T-helper 17 cell (primary cell): ENCODE measurements at places on chromosomes 4 and X. TPM values are rescaled to one million over a fixed set of nuclear protein-coding genes. Genes with fewer than 3 reads are reported as not detected.

The PROM1 gene
- total RNA-seq = not detected

The F11 gene
- not detected for total RNA-seq

The MMRN1 gene
- total RNA-seq = 0.70 TPM

The PLA2G12A gene
- 13.8 TPM for total RNA-seq

The UGT2A3 gene
- total RNA-seq = not detected

The P2RY8 gene
- 131 TPM for total RNA-seq

The PDZD4 gene
- 31.1 TPM for total RNA-seq

GRCh38 chrX:54288968-54289367 is 68.9 kb downstream of the WNK3 start:
- no peak overlapping the region for H3K4me3 ChIP-seq
- no peaks in the 10 kb centered on the region for H3K4me1 ChIP-seq
- no peaks in the 10 kb centered on the region for H3K36me3 ChIP-seq
- H3K27me3 ChIP-seq = no peaks in the 10 kb centered on the region
- H3K27ac ChIP-seq = no peak overlapping the region
- no peak for DNase-seq

DNA sequence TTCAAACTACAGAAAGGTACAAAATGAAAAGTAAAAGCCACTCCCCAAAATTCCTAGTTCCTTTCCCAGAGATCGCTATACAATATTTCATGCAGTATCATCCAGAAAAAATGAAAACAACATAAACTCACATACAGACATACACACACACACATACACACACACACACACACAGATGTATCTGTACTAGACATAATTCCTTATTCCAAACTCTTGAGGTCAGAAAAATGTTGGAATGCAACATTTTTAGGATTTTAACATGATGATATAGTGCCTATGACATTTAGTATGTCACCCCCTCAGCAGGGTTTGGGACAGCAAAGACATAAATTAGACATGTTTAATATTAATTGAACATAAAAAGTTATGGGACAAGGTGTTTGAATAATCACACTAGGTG is 73.4 kb upstream of the LHFPL1 start:
- peaks cover 2% of the 10 kb centered on the region for H3K4me1 ChIP-seq
- peaks cover 6% of the 10 kb centered on the region for H3K27me3 ChIP-seq
- H3K27ac ChIP-seq = no peak overlapping the region
- H3K4me3 ChIP-seq = no peak overlapping the region
- no peak for DNase-seq

DNA sequence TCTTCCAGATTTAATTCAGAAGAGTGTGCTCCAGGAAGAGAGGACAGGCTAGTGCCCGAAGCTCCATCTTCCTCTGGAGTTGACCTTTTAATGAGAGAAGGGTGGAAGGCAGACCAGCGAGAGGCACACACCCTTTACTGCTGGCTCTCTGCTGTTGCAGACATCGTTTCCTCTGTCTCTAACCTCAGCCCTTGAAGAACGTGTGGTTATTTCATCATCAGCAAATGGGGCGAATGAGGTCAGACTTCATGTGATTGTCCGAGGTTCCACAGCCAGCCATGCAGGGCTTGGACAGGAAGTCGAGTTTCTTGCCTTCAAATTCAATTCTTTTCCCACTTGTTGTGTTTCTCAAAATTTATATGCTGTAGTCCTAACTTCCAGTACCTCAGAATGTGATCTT is 155.2 kb upstream of the MSX1 start:
- DNase-seq = no peak
- no peaks in the 10 kb centered on the region for H3K27me3 ChIP-seq
- no peaks in the 10 kb centered on the region for H3K36me3 ChIP-seq
- H3K27ac ChIP-seq = no peak overlapping the region

DNA sequence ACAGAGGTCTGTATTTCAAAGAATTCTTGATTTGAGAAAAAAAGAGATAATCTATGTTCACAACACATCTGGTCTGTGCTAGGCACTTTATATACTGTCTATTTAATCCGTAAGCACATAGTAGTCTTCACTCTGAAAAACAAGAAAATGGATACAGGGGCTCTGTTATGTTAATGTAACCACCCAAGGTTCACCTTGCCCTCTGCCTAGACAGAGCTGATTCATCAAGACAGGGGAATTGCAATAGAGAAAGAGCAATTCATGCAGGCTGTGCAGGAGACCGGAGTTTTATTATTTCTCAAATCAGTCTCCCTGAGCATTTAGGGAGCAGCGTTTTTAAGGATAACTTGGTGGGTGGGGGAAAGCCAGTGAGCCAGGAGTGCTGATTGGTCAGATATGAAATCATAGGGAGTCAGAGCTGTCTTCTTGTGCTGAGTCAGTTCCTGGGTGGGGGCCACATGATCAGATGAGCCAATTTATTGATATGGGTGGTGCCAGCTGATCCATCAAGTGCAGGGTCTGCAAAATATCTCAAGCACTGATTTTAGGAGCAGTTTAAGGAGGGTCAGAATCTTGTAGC is 92.9 kb upstream of the TNIP3 start:
- H3K27ac ChIP-seq = peak overlapping the region; percentile 1
- no peak overlapping the region for H3K4me3 ChIP-seq
- H3K27me3 ChIP-seq = no peaks in the 10 kb centered on the region
- H3K36me3 ChIP-seq = no peaks in the 10 kb centered on the region

- no peaks in the 10 kb centered on the region for H3K36me3 ChIP-seq
- H3K4me1 ChIP-seq = no peaks in the 10 kb centered on the region
- H3K27me3 ChIP-seq = no peaks in the 10 kb centered on the region
- H3K27ac ChIP-seq = no peak overlapping the region
- H3K4me3 ChIP-seq = no peak overlapping the region
- no peak for DNase-seq
Observed at GRCh38 chrX:103304705-103305104, 6.1 kb downstream of the BEX2 start.

DNA sequence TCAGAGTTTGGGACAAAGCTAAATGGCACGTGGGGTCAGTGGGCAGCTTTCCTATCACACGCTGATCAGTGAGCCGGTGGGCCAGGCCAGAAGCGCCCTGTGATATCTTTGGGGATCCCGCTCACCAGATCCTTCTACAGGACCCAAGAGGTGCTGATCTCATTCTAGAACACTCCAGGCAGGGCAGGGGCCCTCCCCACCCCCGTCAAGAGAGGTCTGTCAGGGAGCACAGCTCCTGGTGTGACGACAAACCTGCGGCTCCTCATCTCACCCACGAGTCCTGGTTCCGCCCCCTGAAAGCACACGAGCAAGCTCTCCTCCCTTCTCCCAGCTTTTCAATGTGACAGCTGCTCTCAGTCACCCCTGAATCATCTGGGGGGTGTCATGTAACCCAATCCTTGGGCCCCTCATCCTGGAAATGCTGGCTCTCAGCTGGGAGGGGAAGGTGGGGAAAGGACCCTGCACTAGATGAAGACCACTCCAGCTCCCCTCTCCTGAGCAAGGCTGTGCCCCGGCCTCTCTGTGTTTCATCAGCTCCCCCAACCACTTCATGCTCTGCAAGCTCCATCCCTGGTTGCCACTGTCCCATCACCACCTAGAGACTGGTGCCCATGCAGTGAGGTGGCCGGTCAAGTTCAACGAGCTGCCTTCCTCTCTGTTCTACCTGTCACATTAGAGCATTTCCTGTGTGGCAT is 4.6 kb downstream of the HCFC1 start:
- no peaks in the 10 kb centered on the region for H3K27me3 ChIP-seq
- H3K4me3 ChIP-seq = peak overlapping the region; percentile 99
- H3K4me1 ChIP-seq = peaks cover 11% of the 10 kb centered on the region
- peaks cover 2% of the 10 kb centered on the region for H3K36me3 ChIP-seq

GRCh38 chrX:143754183-143754582 is 33.6 kb upstream of the SPANXN2 start:
- H3K27me3 ChIP-seq = no peaks in the 10 kb centered on the region
- H3K4me3 ChIP-seq = no peak overlapping the region
- H3K27ac ChIP-seq = no peak overlapping the region
- H3K36me3 ChIP-seq = no peaks in the 10 kb centered on the region

GRCh38 chr4:41214825-41215146 is 444 bp upstream of the APBB2 start:
- H3K4me3 ChIP-seq = peak overlapping the region; percentile 79
- H3K4me1 ChIP-seq = peaks cover 13% of the 10 kb centered on the region
- H3K27me3 ChIP-seq = peaks cover 60% of the 10 kb centered on the region
- no peaks in the 10 kb centered on the region for H3K36me3 ChIP-seq
- no peak overlapping the region for H3K27ac ChIP-seq
- DNase-seq = no peak

DNA sequence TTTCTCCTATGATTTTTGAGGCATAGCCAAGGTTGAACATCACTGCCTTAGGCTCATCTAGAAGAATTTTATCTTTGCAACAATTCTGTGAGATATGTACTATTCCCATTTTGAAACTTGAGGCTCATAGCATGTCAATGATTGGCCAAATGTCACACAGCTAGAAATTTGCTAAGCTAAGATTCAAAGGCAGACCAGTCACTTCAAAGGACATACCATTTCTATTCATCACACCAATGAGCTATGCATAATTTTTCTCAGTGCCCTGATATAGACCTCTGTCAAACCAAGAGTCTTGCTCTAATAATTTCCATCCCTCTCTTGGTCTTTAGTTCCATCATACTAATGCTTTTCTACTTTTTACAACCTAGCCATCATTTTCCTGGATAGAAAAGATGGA is 27.6 kb upstream of the SERTM2 start:
- H3K36me3 ChIP-seq = no peaks in the 10 kb centered on the region
- H3K4me1 ChIP-seq = no peaks in the 10 kb centered on the region
- no peak overlapping the region for H3K27ac ChIP-seq
- no peaks in the 10 kb centered on the region for H3K27me3 ChIP-seq

DNA sequence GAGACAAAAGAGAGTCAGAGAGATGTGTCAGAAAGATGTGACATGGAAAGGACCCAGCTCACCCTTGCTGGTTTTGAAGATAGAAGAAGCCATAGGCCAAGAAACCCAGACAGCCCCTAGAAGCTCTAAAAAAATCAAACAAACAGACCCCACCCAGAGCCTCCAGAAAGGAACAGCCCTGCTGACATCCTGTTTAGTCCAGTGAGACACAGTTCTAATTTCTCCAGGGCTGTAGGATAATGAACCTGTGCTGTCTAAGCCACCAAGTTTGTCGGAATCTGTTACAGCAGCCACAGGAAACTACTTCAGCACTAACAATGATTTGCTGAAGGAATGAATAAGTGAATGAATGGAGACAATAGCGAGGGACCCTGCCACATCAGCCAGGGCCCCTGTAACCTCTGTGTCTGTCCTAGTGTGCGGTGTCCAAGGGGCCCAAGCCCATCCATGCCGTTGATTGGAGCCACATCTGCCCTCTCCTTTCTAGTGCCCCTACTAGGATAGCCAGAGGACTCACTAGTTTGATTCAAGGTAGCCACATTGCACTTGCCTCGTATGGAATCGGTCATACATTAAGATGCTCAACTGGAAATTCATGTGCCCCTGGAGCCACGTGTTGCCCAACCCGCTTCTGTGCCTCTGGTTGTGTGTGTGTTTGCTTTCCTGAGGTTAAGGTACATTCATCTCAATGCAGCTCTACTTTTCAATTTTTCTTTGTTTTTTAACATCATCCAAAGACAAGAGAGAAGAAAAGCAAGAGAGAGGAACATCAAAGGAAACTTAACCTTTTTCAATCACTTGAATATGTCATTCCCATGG is 32.5 kb upstream of the SLC2A9 start:
- H3K36me3 ChIP-seq = peaks cover 10% of the 10 kb centered on the region
- no peaks in the 10 kb centered on the region for H3K27me3 ChIP-seq
- no peak for DNase-seq
- H3K27ac ChIP-seq = no peak overlapping the region
- no peak overlapping the region for H3K4me3 ChIP-seq

GRCh38 chrX:38305971-38306370 is 21.3 kb downstream of the RPGR start:
- DNase-seq = no peak
- H3K4me1 ChIP-seq = no peaks in the 10 kb centered on the region
- no peak overlapping the region for H3K4me3 ChIP-seq
- no peaks in the 10 kb centered on the region for H3K27me3 ChIP-seq
- H3K36me3 ChIP-seq = peaks cover 5% of the 10 kb centered on the region

DNA sequence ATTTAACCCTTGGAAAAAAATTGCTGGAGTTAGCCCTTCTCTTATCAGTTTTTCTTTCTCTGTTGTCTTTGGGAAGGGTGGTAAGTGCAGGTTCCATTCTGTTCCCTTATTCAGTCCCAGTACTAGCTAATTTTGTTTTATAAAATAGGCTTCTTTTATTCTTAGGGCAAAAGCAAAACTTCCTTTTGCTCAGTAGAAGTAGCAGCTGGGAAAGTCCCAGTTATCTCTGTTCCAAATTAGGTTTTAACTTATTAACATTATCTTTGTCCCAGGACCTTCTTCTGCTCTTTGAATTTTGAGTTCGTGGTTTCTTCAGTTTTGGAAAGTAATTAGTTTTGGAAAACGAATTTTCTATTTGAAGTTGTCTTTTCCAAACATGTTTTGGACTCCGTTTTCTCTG is 61.1 kb downstream of the BANK1 start:
- no peaks in the 10 kb centered on the region for H3K36me3 ChIP-seq
- H3K4me1 ChIP-seq = peaks cover 2% of the 10 kb centered on the region
- peaks cover 9% of the 10 kb centered on the region for H3K27me3 ChIP-seq
- H3K4me3 ChIP-seq = no peak overlapping the region
- H3K27ac ChIP-seq = no peak overlapping the region

GRCh38 chrX:99394456-99394855 is 1015.6 kb downstream of the PCDH19 start:
- no peaks in the 10 kb centered on the region for H3K4me1 ChIP-seq
- no peaks in the 10 kb centered on the region for H3K36me3 ChIP-seq
- H3K27me3 ChIP-seq = no peaks in the 10 kb centered on the region
- H3K4me3 ChIP-seq = no peak overlapping the region
- DNase-seq = no peak

DNA sequence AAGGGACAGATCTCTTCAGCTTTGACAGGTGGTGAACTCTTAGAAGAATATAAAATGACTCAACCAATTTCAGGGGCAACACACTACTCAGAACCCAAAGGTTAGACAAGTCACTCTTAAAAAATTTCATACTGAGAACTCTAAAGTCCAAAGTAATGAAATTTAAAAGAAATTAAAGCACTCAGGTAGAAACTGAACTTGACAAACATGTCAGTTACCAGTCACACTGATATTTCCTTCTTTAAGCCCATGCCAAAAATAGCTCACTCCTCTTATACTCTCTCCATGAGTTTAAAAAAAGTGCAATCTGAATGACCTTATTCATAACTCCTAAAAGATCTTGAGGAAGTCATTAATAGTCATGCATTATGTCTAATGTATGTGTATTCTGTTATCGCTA is 40.3 kb downstream of the AMMECR1 start:
- H3K4me3 ChIP-seq = no peak overlapping the region
- peaks cover 10% of the 10 kb centered on the region for H3K4me1 ChIP-seq
- H3K36me3 ChIP-seq = peaks cover 2% of the 10 kb centered on the region
- no peaks in the 10 kb centered on the region for H3K27me3 ChIP-seq
- no peak overlapping the region for H3K27ac ChIP-seq
